ENCODE measurements at places on chromosomes 16 and 17. TPM values are rescaled to one million over a fixed set of nuclear protein-coding genes. Genes with fewer than 3 reads are reported as not detected.

GRCh38 chr16:72967941-72968340 is 80.0 kb downstream of the ZFHX3 start:
- no peak for DNase-seq

GRCh38 chr16:27107185-27107592 is 40.5 kb downstream of the C16orf82 start:
- DNase-seq, result no peak

DNA sequence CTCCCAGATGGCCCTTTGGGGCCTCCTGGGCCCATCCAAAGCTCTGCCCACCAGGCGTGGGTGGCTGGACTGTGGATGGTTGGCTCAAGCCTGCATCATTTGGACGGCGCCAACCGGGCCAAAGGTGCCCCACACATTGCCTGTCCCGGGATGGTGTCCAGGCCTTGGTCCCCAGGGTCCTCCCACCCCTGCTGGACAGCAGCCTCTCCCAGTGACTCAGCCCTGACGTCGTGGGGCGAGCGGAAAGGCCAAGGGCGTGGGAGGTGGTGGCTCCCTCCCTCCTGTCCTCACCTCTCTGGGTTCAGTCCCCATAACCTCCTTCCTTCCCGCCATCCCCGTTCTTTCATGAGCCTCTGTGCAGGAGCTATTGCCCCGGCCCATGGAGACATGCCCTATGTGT is 42.1 kb upstream of the DLX4 start:
- peak; percentile 75 for DNase-seq

- no peak for DNase-seq
Observed at GRCh38 chr16:11004351-11004750, 60.0 kb downstream of the CLEC16A start.

GRCh38 chr16:66193543-66194229 is 172.8 kb upstream of the CDH5 start:
- no peak for DNase-seq

DNA sequence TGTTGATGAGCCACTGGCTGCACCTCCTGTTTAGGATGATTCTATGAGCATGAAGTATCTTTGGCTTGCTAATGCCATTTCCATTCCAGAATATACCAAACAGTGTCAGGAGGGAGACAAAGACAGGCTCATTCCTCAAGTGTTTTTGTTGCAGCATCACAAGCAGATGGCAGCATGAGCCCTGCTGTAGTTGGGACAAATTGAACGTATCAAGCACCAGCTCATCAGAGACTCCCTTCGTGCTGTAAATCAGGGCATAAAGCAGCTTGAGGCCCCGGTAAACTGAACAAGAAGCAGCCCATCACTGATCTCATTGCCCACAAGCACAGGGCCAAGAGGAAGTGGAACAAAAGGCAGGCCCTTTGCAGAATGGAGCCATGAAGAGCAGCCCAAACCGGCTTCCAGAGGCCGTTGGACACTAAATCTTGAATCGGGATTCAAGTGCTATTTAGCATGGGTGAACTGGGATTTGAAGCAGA is 45.9 kb upstream of the HS3ST3A1 start:
- DNase-seq, result no peak

- no peak for DNase-seq
Observed at GRCh38 chr16:88691924-88692560, 5.7 kb upstream of the SNAI3 start.

- no peak for DNase-seq
Observed at GRCh38 chr17:64984181-64984580, 64.9 kb upstream of the LRRC37A3 start.

GRCh38 chr17:57945996-57946797 is 9.0 kb downstream of the CUEDC1 start:
- DNase-seq, result no peak

GRCh38 chr16:84660973-84661372 is 12.7 kb downstream of the KLHL36 start:
- DNase-seq, result no peak

GRCh38 chr17:18055597-18055996 is 16.4 kb downstream of the GID4 start:
- DNase-seq, result no peak

- DNase-seq, result no peak
Observed at GRCh38 chr17:47200325-47200664, 8.9 kb upstream of the MYL4 start.

DNA sequence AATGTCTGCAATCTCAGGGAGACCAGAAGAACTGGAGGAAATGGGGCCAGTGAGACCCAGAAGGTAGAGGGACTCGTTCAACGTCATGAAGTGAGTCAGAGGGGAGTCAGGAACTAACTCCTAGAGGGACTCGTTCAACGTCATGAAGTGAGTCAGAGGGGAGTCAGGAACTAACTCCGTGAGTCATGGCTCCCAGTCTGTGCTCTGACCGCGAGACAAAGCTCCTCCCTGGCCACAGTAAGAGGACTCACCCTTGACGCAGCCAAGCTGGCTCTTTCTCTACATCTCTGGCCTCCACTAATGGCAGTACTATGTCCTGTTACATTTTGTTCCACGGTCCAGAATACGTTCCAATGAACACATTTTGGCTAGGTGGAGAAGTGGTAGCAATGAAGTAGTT is 902.5 kb downstream of the KCNJ2 start:
- DNase-seq, result peak; percentile 99

GRCh38 chr17:19409066-19409465 is 2.0 kb upstream of the RNF112 start:
- no peak for DNase-seq

GRCh38 chr16:84047626-84048025 is 5.0 kb upstream of the SLC38A8 start:
- DNase-seq, result no peak

GRCh38 chr16:47371271-47372014 is 89.4 kb downstream of the ITFG1 start:
- DNase-seq, result no peak

DNA sequence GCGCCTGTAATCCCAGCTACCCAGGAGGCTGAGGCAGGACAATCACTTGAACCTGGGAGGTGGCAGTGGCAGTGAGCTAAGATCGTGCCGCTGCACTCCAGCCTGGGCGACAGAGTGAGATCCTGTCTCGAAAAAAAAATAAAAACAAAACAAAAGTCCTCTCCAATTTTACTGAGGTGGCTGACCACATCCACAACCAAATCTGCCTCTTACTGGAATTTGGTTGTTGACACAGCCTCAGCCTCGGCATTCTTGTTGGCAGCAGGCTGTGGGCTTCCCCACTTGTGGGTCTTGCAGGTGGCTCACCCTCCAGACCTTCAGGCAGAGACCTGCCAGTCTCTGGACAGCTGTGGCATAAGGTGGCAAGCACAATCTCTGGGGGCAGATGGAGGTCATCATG is 15.6 kb downstream of the B4GALNT2 start:
- peak; percentile 33 for DNase-seq

GRCh38 chr16:180681-181564 is 664 bp downstream of the HBQ1 start:
- no peak for DNase-seq

GRCh38 chr17:29836643-29837042 is 93.4 kb downstream of the SSH2 start:
- peak; percentile 38 for DNase-seq

DNA sequence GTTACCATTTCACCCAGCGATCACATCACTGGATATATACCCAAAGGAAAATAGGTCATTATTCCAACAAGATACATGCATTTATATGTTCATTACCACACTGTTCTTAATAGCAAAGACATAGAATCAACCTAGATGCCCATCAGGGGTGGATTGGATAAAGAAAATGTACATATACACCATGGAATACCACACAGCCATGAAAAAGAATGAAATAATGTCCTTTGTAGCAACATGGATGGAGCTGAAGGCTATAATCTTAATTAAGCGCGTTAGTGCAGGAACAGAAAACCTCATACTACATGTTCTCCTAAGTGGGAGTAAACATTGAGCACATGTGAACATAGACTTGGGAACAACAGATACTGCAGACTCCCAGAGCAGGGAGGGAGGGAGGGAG is 18.6 kb downstream of the CNTROB start:
- no peak for DNase-seq

- no peak for DNase-seq
Observed at GRCh38 chr16:17212606-17213005, 258.2 kb downstream of the XYLT1 start.

DNA sequence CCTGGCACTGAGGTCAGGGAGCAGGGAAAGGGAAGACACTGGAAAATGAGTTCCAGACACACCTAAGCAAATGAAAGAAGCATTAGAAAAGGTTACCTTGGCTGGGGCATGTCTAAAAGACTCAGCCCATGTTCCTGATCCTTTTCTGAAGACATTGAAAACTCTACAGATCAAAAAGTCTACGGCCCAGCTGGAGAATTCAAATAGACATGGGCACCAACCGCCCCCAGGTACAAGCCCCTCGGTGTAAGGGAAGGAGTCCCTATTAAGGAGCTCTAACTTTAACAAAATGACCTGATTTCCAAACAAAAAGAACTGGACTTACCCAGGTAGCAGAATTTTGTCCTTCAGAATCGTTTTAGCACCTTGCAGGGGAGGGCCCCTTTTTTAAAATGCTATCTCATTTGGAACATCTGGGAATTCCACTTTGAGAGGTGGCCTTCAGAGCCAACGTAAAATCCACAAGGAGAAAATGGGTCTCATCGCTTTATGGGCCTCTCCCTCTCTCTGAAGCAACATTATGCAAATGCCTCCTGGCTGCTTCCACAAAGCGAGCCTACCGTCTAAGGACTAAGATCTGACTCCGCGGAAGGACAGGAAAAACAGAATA is 43.6 kb upstream of the RBFOX3 start:
- no peak for DNase-seq

- no peak for DNase-seq
Observed at GRCh38 chr16:50809561-50809960, 67.7 kb downstream of the CYLD start.

- peak; percentile 44 for DNase-seq
Observed at GRCh38 chr17:1965556-1966273, 59.4 kb downstream of the RTN4RL1 start.

GRCh38 chr17:28883967-28884702 is 13.4 kb downstream of the FLOT2 start:
- no peak for DNase-seq

DNA sequence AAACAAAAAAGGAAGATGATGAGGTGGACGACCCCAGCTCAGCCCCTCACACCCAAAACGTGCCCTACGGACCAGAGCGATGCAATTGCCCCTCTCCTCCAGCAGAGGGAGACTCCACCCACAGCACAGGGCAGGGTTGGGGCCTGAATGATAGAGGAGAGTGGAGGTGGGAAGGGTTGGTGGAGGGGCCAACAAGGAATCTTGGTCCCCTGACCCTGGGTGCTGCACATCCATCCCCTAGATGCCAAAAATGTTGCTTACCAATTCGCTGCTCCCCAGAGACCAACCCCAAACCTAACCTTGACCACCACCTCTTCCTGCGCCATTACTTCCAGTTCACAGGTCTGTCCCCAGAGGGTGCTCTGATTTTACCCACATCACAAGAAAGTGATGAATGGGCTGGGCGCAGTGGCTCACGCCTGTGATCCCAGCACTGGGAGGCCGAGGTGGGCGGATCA is 12.9 kb downstream of the P2RX5 start:
- DNase-seq, result peak; percentile 37

Gene PHKG2
- 61.5 TPM for total RNA-seq

Gene ITGAD
- total RNA-seq, result not detected

Gene LPCAT2
- 18.6 TPM for total RNA-seq

Gene GNG13
- total RNA-seq, result not detected

Gene IL4R
- 25.6 TPM for total RNA-seq

Gene RDM1
- total RNA-seq, result 7.1 TPM

Gene ADAP2
- total RNA-seq, result 3.2 TPM

Gene NHERF1
- 205 TPM for total RNA-seq

Gene MTSS2
- total RNA-seq, result 74.1 TPM

Gene PRSS8
- 2.9 TPM for total RNA-seq

Gene TEKT5
- total RNA-seq, result not detected

Gene CNGB1
- total RNA-seq, result 0.12 TPM

Gene EVI2A
- 14.8 TPM for total RNA-seq

Gene KRT14
- total RNA-seq, result not detected

Gene CNTD1
- 0.29 TPM for total RNA-seq

Data from A172 (cell line).